NCI-H2107 (cell line): ENCODE measurements at places on chromosomes 7 and 10.

DNA sequence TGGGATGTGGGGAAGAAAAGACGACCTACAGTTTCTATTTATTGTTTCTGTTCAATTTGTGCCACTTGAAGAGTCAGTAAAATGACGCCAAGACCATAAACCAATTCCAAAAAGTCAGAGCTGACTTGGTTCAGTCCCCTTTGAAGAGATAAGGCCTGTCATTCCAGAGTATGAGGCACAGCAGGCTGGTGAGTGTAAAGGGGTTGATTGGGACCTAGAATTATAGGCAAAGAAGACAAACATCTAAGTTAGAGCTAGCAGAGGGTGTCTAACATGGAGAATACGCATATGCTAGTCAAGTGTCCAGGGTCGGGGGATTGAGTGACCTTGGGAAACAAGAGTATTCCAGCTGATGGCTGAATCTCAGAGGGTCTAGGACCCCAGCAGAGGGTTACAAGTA is 23.6 kb downstream of the NRP1 start:
- DNase-seq, result no peak

DNA sequence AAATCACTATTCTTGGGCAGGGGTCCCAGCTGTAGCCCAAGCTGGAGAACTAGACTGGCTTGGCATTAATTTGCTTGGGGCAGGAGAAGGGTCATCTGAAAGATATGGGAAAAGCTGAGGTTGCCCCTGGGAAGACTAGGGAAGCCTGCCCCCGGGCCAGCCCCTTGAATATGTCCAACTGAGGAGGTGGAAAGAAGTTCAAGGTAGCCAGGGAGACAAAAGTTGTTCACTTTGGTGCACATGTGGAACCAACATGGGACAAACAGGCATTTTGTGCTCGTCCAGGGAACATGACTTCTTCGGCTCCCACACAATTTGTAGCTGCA is 1.4 kb upstream of the LRRC61 start:
- no peak for DNase-seq

DNA sequence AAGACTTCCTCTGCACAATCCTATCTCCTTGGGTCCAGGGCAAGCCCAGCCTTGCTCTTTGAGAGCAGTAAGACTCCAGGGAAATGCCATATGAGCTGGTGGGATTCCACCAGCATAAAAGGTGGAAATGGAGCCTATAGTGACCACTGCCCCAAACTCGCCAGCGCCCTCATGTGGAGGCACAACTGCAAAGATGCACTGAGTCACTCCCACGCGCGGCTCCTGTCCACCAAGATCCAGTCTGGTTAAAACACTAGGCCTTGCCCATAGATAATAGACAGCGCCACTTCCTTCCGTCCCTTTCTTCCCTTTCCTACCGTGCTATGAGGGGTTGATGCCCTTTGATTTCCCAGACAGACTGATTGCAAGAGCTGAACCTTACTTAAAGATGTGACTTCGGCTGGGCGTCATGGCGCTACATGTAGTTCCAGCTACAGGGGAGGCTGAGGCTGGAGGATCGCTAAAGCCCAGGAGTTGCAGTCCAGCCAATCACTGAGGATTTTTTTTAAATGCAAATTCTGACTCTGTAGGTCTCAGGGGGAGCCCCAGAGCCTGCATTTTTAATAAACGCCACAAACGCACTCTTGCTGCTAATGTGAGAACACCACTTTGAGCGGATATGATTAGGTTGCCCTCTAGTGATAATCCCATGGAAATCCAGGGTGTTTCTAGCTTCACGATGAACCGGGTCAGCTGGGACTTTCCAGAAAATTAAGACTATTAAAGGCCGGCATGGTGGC is 136.5 kb downstream of the EPC1 start:
- no peak for DNase-seq

DNA sequence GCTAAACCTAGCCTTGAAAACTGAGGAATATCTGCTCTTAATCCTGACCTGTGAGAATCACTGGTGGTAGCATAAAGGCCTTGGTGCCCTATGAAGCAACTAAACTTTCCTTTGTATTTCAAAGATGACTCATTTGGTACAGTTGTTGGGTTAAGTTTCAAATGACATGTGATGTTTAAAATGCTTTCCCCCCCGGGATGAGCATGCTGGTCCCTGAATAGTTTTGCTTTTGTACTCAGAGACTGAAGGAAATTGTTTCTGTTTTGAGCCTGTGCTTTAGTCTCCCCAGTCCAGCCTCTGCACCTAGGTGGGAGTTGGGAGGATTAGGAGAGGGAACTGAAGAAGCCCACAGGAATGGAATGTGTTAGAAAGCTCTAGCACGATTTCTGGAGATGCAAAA is 258.9 kb upstream of the NPY start:
- DNase-seq, result no peak

- no peak for DNase-seq
These were observed 54.9 kb downstream of the FAM241B start for GRCh38 chr10:69684981-69685353.

DNA sequence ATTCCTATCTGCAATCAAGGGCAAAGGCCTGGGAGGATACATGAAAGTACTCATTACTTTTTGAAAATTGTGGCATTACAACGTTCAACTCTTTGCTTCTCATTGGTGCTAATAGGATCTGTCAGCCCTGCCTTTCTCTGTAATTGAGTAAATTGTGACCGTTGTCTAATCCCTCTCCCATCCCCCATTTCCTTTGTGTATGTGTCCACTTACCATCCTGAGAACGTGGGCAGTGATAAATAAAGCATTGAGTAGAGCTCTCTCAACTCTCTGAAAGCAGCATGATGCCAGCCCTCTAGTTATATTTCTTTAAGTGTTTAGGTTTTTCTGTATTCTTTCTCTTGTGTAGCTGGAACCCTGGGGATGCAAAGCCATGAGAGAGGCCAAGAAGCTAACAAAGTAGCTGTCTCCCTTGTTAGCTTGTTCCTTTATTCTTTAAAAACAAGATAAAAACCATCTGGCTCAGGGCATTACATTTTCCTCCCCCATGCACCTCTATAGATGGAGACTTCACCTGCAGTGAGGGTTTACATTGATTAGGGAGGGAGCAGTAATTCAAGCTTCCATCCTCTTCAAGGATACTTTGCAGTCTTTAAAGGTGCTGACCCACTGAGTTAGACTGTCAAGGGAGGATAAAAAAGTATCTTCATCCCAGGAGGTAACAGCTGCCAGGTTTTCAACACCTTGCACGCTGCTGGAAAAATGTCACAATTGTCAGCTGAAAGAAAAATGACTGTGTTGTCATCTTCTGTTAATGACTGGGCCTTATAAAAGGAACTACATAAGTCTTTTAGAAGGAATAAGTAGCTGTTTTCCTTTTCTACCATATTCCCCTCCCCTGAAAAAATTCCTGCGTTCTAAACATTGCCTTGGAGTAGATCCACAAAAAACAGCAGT is 112.3 kb downstream of the BTRC start:
- DNase-seq, result no peak

DNA sequence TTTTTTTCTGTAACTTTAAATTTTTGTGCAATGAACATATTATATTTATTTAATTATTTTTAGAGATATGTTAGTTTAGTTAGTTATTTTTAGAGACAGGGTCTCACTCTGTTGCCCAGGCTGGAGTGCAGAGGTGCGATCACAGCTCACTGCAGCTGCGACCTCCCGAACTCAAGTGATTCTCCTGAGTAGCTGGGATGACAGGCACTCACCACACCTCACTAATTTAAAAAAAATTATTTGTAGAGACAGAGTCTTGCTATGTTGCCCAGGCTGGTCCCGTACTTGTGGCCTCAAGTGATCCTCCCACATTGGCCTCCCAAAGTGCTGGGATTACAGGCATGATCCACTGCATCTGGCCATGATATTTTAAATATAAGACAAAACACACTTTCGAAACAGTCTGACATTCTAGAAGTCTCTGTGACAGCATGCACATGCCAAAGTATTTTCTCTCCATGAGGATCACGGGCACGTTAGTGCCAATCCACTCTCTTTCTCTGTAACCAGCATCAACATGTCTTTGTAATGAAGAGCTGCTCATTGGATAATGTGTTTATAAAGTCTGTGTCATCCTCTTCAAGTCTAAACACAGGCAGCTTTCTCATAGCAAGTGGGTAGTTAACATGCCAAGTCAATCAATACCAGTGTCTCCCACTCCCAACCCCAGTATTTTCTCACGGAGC is 137.4 kb downstream of the GLI3 start:
- no peak for DNase-seq

DNA sequence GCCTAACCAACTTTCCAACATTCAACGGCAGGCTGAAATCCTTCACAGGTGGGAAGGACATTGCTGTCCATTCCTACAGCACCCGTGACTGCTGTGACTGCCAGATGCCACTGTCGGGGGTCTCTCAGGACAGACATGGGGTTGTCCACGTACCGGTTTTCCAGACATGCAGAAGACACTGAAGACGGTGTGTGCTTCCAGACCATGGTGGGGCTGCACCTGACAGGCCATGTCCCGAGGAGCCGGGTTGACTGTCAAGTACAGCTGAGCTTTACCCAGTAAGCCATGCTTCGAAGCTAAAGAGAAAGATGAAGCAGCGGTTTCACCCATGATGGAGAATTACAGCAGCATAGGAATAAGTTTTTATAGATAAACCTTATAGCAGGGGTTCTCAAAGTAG is 70.9 kb downstream of the PKD1L1 start:
- no peak for DNase-seq

DNA sequence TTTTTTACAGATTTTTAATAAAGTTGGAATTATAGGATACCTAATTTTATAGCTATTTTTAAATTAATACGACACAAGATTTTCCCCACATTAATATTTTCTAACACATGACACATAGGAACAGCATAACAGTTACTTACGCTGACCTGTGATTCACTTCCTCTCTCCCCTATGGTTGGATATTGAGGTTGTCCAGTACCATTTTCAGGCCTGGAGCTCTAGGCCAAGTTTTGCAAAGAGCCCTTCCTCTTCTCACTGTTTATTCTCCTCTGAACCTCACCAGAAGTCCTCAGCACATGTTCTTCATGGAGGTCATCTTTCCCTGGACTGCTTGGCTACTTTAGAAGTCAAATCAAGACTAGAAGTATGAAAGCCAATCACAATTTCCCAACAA is 28.2 kb downstream of the LYZL1 start:
- DNase-seq, result no peak

- DNase-seq, result no peak
These were observed 59.6 kb downstream of the NEURL1 start for GRCh38 chr10:103552856-103553742.

GRCh38 chr10:69093933-69094332 is 6.0 kb downstream of the SRGN start:
- DNase-seq, result no peak

GRCh38 chr10:123636598-123637325 is 29.4 kb upstream of the GPR26 start:
- DNase-seq, result no peak

- no peak for DNase-seq
These were observed 42.5 kb downstream of the NUP205 start for GRCh38 chr7:135600226-135600625.
